ENCODE measurements at places on chromosomes 6 and 20.

DNA sequence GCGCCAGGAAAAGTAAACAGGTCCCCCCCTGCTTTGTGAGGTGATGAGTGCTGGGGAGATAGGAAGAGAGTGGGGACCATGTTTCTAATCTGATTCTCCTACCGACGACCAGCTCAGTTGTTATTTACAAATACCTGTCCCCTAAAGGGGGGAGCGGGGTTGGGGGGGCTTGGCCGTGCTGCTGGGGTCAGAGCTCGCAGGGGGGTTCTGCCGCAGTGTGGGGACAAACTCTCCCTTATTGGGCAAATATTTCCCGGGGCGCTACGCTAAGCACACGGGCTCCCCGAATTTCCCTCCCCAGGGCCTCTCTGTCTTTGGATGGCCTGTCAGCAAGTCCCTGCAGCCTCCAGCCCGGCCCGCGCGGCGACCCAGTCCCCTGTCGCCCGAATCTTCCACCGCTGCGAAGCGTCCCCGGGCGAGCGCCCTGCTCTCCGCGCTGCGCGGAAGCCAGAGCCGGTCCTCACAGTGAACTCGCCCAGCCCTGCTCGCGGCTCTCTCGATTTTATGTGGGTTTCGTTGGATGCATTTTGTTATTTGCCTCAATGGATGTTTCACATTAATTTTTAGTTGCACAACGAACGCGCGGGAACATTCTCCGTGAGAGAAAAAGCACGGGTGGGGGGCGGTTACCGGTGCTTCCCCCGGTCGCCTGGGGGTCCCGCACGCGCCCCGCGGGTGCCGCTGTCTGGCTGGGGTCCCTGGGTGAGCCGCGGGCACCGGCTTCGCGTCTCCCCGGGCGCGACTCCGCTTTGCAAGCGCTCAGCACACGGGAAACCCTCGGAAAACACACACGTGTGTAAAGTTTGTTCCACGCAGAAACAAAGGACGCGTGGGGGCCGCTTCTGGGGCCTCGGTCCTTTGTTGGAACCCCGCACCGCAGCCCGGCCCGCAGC is 1.5 kb upstream of the STX16 start:
- peak; percentile 7 for DNase-seq

DNA sequence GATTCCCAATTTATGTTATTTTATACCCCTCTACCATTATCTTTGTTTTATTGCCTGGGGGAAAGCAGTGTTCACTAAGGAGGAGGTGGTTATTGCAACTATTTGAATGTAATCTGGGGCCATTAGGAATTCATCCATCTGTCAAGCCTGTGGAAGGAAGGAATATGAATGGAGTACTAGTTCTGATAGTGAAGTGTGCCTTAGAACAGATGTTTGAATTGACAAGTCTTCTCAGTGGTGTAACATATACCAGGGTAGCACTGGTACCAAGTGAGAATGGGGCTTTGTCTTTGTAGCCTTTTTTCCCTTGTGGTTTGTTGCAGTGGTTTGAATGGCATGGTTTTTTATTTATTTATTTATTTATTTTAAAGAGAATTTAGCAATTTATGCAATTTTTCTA is 27.9 kb upstream of the HDAC2 start:
- no peak for DNase-seq

GRCh38 chr20:44112889-44113617 is 73.9 kb downstream of the JPH2 start:
- DNase-seq: no peak

GRCh38 chr20:58815448-58815847 is 35.3 kb downstream of the GNAS-AS1 start:
- no peak for DNase-seq

- DNase-seq: no peak
These were observed 102.3 kb downstream of the EDN3 start for GRCh38 chr20:59402681-59403080.

- DNase-seq: no peak
These were observed 13.5 kb downstream of the KCNK17 start for GRCh38 chr6:39300739-39301138.
